ENCODE measurements at places on chromosomes 13 and 19.

- no peak for DNase-seq
These were observed 934 bp downstream of the N4BP2L2 start for GRCh38 chr13:32537580-32538142.

- DNase-seq, result no peak
These were observed 25.1 kb downstream of the DOT1L start for GRCh38 chr19:2188708-2189385.

- DNase-seq, result no peak
These were observed 88.1 kb upstream of the SOX21 start for GRCh38 chr13:94800423-94800822.

- no peak for DNase-seq
These were observed 20.9 kb downstream of the DPP9 start for GRCh38 chr19:4702764-4703163.

DNA sequence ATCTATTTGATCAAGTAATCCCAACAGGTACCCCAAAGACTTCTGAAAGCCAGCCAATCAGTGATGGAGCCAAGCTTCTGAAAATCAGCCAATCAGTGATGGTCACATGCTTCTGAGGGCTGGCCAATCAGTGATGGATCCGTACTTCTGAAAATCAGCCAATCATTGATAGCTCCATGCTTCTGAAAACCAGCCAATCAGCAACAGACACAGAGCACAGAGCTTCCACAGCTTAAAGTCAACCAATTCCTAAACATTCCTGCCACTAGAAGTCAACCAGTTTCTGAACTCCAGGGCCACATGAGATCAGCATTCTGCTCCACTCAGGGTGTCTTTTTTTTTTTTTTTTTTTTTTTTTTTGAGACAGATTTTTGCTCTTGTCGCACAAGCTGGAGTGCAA is 8.2 kb upstream of the HSD17B14 start:
- no peak for DNase-seq

GRCh38 chr13:107866941-107867623 is 348.3 kb downstream of the LIG4 start:
- DNase-seq, result no peak

GRCh38 chr19:32895384-32895783 is 25.8 kb upstream of the SLC7A9 start:
- no peak for DNase-seq

DNA sequence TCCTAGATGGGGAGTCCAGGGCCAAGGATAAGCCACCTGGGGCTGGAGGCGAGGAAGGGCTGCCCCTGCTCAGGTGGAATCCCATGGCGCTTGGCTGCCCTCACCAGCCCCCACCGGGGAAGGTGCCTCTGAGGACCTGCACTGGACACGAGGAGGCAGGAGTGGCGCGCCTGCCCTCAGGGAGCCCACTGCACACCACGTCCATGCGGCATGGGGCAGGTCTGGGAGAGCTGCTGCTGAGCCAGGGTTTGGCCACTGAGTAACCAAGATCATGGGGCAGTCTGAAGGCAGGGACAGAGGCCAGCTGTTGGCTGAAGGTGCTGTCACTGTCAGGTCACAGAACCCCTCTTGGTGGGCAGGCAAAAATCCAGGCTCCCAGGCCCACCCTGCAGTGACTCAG is 25.9 kb downstream of the ELAVL1 start:
- DNase-seq, result no peak

GRCh38 chr13:28286263-28286662 is 147.9 kb downstream of the PAN3 start:
- DNase-seq, result no peak

DNA sequence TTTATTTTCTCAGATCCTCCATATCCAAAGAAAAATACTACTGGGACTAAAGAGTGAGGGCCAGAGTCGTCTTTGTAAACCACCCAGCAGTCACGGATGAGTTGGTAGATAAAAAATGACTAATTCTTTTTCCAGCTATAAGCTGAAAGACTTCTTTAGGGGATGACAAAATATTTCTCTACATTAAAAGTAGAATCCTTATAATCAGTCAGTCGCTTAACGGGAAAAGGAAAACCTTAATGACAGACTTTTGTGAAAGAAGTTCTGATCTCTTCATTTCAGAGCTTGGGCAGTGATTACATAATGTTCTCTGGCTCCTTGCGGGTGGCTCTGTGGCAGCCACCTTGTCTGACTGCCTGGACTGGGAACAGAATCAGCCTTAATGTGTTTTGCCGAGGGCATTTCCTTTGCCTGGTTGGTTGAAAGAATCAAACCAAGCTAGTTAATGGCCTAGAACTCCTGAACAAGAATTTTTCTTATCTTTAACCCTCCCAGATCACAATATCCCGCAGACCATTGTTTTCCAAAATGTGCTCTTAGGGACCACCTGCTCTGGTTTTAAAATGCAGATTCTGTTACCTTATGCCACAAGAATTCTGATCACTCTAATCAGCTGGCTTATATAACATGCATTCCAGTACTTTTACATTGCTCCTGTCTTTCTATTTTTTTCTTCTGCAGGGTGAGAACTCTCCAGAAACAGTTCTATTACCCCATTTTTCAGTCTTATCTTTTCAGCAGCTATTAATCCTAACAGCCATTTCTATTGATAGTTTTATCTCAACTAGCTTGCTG is 2.5 kb downstream of the ITM2B start:
- no peak for DNase-seq

DNA sequence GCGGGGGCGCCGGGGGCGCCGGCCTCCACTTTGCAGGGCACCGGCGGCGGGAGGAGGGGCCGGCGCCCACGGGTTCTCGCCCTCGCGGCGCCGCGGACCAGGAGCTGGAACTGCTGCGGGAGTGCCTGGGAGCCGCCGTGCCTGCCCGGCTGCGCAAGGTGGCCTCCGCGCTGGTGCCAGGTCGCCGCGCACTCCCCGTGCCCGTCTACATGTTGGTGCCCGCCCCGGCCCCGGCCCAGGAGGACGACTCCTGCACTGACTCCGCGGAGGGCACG is 11.9 kb downstream of the C19orf25 start:
- DNase-seq, result no peak

- no peak for DNase-seq
These were observed 108.5 kb upstream of the GPC6 start for GRCh38 chr13:93118081-93118615.

DNA sequence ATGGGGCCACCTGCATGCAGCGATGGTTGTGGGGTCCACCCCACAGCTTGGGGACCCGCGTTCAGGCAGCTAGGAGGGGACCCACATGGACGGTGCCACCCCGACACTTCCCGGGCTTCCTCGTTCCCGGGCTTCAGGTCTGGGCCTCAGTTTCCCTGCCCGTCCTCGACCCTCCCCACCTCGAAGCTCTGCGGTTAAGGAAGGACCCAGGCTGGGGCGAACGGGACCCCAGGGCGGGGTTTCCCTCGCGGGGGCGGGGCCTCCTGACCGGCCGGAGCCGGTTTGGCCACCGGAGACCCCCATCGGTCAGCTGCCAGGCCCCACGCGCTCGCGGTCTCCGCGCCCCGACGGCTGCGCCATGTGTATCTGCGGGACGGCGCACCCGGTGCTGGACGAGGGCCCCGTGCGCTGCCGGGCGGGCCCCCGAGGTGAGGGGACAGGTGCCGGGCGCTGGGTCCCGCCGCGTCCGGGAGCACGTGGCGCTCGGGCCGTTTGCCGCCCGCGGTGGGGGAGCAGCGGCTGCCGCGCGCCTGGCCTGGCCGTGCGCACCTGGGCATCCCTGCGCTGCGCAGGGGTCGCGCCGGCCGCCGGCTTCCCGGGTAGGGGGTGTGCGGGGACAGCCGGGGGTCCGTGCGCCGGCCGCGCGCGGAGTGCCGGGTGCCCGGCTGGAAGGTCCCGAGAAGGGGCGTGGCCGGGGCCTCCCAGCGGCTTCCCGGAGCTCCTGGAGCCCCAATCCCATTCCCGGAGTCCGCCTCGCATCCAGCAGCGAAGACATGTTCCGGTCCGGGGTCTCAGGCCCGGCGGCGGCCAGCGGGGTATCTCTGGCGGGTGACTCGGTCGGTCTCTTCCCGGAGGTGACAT is 4.2 kb downstream of the ARHGAP45 start:
- DNase-seq, result no peak

GRCh38 chr19:54245936-54246335 is 3.3 kb upstream of the LILRA6 start:
- DNase-seq, result no peak

GRCh38 chr13:82867284-82867683 is 1015.0 kb downstream of the SLITRK1 start:
- no peak for DNase-seq

- DNase-seq, result no peak
These were observed 80.4 kb downstream of the LRCH1 start for GRCh38 chr13:46633416-46633815.

DNA sequence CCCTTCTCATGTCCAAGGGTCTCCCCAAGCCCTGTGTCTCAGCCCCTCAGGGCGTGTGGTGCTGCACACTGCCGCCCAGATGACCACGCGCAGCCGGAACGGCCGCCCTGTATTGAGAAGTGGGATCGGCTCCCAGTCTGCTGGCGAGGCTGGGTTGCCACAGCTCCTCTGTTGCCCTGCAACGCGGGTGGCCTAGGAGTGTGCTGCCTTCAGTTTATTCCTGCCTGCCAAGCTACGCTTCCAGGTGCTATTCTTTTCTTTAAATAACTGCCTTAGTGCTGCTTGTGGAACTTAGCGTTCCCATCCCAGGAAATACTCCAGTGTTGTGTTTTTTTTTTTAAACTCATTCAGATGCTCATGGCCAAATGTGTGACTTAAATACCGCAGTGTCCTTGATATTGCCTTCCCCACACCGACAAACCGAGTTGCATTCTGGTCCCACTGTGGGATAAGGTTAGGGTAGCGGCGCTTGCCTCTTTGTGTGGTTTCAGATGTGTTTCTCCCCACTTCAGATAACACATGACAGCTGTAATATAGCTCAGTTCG is 16.6 kb downstream of the ACTN4 start:
- no peak for DNase-seq

DNA sequence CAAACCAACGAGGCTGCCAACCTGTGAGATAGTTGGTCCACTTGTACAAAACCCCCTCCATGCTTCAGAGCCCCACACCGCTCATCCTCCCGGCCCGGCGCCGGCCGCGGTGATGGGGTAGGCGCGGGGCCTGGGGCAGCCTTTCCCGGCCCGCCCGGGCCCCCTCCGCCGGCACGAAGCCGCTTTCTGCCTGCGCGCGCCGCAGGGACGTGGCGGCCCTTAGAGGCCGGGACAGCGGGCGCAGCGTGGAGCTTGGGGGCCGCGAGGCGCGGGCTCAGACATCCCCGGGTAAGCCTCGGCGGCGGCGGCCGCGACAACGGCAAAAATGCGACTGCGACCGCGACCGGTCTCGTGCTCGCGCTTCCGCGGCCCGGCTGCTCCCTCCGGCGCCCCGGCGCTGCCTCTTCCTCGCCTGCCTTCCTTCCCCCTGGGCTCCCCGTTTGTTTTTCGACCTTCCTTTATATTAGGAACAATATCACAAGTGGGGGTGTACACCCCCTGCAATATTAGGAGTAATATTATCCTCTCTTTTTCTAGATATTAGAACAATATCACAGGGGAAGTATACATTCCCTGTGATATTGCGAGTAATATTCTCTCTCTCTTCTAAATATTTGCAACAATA is 53.9 kb upstream of the CEACAM21 start:
- no peak for DNase-seq

- no peak for DNase-seq
These were observed 312.6 kb downstream of the SLITRK6 start for GRCh38 chr13:85486663-85487062.

DNA sequence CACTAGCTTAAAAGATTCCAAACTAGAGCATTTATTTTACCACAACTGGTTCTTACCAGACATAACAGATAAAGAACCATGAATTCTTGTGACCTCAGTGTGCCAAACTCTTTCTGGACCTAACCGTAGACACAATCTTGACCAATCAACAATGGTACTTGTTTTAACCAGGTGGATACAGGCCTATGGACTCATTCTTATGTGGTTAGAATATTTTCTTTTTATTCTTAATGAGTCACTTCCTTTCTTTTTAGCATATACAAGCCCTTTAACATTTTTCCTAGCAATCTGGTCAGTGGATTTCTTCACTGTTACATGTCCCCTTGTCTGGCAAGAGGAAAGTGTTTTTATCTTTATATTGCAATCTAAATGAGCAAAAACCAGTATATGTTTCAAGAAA is 792.1 kb upstream of the SPRY2 start:
- DNase-seq, result no peak

- DNase-seq, result no peak
These were observed 61.6 kb upstream of the MED4 start for GRCh38 chr13:48156466-48156865.

DNA sequence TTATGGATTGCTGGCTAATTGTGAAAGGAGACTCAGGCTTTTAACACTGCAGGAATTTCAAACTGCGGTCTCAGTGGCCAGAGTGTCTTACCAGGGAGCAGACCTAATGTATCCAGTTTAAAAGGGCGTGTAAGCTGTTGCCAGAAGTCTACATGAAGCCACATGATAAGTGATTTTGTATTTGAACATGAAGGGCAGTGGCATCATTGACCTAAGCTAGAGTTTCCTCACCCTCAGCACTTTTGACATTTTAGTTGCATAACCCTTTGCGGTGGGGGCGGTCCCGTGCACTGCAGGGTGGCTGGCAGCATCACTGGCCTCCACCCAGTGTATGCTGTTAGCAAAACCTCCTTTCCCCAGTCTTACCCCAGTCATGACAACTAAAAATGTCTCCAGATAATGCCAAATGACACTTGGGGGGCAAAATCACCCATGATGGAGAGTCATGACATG is 23.7 kb upstream of the GPR18 start:
- no peak for DNase-seq

DNA sequence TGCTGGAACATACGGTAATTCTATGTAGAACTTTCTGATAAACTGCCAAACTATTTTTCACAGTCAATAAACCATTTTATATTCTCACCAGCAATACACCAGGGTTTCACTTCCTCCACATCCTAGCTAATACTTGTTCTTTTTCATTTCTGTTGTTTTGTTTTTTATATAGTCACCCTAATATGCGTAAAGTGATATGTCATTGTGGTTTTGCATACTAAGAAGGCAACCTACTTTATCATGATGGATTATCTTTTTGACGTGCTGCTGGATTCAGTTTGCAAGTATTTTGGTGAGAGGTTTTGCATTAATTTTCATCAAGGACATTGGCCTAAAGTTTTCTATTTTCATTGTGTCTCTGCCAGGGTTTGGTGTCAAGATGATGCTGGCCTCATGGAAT is 1384.1 kb downstream of the UQCRFS1 start:
- no peak for DNase-seq

DNA sequence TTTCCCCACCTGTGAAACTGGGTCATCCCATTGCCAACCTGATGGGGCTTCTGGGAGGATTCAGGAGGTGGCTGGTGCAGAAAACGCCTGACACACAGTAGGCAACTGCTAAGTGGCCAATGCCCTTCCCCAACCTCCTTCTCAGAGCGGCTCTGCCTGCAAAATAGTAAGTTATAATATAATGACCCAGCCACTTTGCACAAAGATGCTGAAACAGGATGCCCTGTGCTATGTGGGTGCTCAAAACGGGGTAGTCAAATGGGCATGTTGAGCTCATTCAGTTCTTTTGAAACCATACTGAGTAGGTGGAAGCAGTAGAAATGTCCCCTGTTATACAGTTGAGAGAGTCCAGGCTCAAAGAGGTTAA is 507 bp downstream of the MARCHF2 start:
- DNase-seq, result no peak
